ENCODE measurements at places on chromosomes 5 and 9.

- DNase-seq = no peak
Observed at GRCh38 chr5:167763772-167764171, 527.7 kb upstream of the WWC1 start.

GRCh38 chr5:50724262-50724661 lies 57.8 kb downstream of the PARP8 start:
- no peak for DNase-seq

- no peak for DNase-seq
Observed at GRCh38 chr9:68763104-68763503, 58.1 kb downstream of the PIP5K1B start.

DNA sequence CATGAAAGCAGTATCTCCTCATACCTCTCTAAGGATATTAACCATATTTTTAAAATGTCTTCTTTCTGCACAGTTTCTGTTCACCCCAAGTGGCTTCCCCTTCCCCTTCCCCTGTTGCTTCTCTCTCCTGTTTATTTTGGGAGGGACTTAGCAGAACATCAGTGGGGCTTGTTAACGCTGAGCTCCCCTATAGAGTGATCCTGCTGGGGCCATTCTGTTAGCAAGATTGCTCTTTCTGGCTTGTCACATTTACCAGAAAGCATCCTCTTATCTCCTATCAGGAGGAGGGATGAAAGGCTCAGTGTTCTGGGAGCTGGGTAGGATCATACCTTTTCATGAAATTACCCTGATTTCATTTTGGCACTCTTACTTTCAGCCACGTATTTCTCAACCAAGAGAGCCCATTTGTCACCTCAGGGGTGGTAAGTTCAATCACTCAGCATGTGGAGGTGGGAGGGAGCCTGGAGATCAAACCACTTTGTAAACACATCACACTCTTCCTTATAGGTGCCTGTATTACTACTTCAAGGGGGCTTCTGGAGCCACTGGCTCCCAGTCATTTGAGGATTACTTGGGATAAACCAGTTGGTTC lies 16.7 kb downstream of the NXNL2 start:
- DNase-seq = no peak

GRCh38 chr5:9878206-9878605 lies 248.1 kb upstream of the TAS2R1 start:
- peak; percentile 44 for DNase-seq

DNA sequence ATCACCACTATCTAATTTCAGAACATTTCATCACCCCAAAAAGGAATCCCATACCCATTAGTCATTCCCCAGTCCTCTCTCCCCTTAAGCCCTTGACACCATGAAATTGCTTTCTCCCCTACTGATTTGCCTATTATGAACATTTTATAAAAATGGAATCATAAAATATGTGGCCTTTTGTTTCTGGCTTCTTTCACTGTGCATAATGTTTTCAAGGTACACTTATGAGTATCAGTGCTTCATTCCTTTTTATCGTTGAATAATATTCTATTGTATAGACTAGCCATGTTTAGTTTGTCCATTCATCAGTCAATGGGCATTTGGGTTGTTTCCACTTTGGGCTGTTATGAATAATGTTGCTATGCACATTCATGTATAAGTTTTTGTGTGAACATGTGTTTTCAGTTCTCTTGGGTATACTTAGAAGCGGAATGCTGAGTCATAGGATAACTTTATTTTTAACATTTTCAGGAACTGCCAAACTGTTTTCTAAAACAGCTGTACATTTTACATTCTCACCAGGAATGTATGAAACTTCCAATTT lies 40.4 kb upstream of the FGF1 start:
- DNase-seq = no peak

- no peak for DNase-seq
Observed at GRCh38 chr9:8734760-8735159, 935.2 kb upstream of the DMAC1 start.

- no peak for DNase-seq
Observed at GRCh38 chr9:109460576-109460975, 37.5 kb downstream of the PTPN3 start.

- DNase-seq = no peak
Observed at GRCh38 chr5:173050791-173051190, 5.4 kb upstream of the CREBRF start.

DNA sequence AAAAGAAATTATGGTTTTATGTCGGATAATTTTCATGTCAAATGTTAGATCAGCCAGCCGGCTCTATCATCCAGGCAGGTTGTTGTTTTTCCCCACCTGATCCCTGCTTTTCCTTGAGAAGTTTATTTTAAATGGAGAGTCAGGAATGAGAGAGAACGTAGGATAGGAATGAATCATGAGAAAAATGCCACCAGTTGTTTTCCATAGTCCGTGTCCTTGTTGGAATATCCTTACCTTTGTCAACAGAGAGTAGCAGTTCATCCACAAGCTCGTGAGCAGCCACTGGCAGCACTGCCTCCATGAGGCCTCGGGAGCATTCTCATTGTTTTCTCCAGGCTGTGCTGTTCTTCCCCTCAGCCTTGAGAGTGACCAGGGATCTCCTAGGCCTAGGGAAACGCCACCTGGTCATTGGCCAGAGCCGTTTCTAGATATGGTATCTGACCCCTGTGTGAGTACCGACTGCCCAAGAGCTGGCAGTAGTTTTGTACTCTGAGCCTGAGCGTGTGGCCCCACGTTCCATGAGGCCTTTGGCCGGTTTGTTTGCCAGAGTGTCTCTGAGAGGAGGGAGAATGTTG lies 293.3 kb downstream of the FANCC start:
- DNase-seq = peak; percentile 39

GRCh38 chr5:6457592-6457991 lies 8.9 kb downstream of the UBE2QL1 start:
- no peak for DNase-seq

DNA sequence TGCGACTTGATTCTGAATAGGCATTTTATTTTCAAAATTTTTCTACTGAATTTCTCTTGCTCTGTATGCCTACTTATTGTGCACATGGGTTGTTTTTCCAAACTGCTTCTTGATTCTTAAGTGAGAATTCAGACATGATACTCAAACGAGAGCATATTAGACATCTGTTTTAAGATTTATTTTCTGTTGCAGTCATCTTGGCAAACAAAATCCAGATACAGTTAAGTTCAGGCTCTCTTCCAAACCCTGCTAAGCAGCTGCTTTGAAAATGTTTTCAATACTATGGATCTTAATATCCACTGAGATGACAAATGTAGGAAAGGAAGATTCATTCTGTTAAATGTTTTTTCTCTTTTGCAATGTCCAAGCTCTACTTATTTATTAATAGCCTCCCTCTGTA lies 4.5 kb downstream of the TMEM215 start:
- DNase-seq = no peak

DNA sequence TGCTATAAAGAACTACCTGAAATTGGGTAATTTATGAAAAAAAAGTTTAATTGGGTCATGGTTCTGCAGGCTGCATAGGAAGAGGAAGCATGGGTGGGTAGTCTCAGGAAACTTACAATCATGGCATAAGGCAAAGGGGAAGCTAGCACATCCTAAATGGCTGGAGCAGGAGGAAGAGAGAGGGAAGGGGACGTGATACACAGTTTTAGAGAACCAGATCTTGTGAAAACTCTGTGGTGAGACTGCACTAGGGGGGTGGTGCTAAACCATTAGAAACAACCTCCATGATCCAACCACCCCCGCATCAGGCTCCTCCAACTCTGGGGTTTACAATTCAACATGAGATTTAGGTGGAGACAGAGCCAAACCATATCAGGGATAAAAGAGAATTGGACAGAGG lies 624.2 kb downstream of the PRR16 start:
- no peak for DNase-seq

DNA sequence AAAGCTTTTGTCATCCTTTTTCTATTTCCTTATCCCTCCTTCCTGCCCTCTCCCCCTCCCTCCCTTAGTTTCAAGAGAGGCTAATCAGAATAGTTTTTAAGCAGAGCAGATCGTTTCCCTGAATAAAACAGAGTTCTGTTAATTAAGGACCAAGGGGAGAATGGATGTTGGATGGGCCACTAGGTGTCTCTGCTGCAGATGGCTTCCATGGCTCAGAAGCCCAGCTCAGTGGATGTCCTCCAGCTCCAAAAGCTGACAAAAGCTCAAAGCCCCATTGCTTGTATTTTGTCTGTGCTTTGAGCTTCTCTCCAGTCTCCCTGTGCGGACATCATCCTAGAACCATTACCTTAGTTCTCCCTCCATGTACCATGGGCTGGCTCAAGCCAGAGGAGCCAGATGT lies 21.0 kb upstream of the NPR3 start:
- no peak for DNase-seq

Measured in retina (tissue), 1 donor.